Neural progenitor cell (in vitro differentiated cells): ENCODE measurements at places on chromosomes 6 and 20.

GRCh38 chr6:148164645-148165044 lies 178.0 kb upstream of the SASH1 start:
- no peak for DNase-seq

DNA sequence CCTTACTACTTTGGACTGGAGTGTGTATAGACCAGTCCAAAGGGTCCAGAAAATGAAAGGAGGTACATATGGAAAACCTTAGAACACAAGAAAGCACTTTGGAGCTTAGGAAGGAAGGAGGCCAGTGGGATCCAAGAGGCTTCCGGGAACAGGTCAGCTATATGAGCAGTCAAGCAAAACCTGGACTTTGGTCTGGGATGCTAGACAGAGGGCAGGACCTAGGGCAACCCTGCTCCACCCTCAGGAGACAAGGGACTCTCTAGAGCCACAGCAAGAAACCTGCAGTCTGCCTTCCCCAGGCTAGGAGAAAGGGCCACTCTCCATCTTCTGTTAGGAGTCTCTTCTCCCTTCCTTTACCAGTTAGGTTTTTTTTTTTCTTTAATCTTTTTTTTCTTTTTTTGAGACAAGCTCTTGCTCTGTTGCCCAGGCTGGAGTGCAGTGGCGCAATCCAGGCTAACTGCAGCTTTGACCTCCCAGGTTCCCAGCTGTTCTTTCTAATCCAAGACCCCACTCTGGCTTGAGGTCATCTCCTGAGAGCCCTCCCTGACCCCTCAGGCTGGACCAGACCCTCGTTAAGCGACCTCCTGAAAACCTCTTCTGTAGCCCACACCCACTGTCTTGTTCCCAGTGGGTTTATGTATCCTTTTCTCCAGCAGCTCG lies 4.6 kb downstream of the KCNK5 start:
- no peak for DNase-seq

DNA sequence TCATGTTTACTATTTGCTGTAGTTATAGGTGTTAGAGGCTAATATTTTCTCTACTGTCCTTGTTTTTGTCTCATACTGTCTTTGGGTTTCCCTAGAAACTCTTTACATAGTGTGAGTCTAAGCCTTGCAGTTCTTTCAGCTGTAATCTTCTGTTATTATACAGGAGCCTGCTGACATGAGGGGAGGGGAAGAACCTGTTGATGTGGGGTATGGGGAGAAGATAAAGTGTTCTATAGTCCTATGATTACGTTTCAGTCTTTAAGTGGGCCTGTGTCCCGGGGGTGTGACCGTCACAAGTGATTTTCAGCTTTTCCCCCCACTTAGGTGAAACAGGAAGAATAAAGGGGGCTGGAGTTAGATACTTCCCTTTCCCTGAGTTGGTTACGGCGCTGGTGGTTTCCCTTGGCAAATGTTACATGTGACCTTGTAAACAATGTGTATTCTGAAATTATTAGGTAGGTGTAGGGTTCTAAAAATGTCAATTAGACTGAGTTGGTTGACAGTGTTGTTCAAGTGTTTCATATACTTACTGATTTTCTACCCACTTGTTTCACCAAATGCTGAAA lies 41.3 kb downstream of the REV3L start:
- no peak for DNase-seq

DNA sequence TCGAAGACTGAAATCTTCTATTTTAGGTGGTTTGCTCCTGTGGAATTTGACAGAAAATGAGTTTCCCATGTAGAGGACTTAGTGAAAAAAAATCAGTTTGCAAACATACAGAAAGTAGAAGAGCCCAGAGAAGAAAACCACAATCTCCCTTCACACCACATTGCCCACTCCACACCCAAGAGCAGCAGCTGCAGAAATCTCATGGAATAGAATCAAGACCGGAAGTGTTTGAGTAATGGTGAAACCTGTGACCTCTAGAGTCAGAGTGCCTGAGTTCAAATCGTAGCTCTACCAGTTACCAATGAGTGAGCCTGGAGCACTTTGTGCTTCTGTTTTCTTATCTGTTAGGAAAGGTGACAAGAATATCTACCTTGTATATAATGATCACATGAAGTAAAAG lies 4.6 kb downstream of the SIRPG start:
- no peak for DNase-seq

- no peak for DNase-seq
These were observed 470 bp downstream of the AGER start for GRCh38 chr6:32183483-32184083.

DNA sequence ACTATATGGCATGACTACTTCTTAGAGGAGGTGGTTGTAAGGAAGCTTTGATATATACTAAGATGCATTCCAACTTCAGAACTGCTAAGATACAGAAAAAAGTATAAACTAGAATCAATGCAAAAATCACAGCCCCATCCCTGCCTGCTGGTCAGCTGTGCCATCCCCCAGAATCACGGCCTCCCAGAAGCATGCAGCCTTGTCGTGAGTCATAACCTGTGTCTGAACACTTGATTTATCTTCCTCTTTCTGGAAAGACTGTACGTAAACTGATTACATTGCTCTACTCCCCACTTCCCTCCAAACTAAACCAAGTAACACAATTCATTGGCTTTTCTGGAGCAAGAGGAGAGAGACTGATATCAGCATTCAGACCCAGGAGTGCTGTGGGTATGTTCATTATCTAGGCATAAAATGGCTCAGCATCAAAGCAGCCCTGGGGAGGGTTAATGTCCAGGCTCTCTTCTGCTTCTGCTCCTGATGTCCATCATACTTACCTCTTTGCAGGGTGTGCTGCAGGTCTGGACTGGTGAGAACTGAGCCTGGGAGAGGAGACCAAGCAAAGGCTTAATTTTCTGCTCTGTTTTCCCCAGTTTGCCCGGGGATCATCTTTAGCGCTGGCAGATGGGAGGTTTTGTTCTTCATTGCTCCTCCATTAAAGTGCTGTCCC lies 18.4 kb downstream of the SCP2D1 start:
- DNase-seq = no peak

GRCh38 chr6:109512271-109512817 lies 29.3 kb upstream of the ZBTB24 start:
- no peak for DNase-seq

- DNase-seq = no peak
These were observed 916 bp upstream of the PPP1R11 start for GRCh38 chr6:30066082-30066481.

DNA sequence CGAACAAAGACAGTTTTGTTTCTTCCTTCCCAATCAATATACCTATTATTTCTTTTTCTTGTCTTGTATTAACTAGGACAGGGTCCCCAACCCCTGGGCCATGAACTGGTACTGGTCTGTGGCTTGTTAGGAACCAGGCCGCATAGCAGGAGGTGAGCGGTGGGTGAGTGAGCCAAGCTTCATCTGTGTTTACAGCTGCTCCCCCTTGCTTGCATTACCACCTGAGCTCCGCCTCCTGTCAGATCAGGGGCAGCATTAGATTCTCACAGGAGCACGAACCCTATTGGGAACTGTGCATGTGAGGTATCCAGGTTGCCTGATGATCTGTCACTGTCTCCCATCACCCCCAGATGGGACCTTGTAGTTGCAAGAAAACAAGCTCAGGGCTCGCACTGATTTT lies 151.9 kb downstream of the CDKAL1 start:
- DNase-seq = peak; percentile 28

DNA sequence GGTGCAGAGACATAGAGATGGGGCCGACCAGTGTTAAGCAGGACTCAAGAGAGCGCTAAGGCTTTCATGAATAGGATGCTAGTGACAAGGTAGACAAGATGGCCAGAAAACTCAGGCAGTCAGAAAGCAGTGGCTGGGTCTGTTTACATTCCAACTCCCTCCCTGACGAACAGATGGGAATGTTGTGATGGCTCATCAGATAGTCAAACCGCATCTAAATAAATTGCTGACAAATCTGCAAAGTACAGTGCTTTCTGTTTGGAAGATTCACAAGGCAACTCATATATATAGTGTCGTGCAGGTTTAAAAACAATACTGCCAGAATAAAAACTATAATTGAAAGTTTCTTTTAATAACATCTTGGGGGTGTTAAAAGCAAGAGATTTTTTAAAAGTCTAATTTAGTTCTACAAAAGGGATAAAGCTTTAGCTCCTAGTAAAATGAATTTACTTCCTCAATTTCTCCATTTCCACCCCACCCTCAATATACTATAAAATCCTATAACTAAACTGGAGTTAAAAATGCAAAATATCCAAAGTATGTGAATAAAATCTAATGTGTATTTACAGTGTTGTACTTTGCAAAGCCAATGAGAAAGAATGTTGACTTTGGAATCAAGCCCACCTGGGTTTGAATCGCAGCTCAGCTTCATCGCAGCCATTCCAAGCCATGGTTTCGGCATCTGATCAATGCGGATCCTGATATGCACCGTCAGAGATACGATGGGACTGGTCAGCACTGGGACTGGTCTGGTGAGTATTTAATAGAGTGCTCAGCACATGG lies 247.3 kb upstream of the PDE10A start:
- DNase-seq = no peak

GRCh38 chr6:106557837-106558236 lies 71.5 kb downstream of the RTN4IP1 start:
- no peak for DNase-seq

GRCh38 chr6:6984585-6985366 lies 123.0 kb upstream of the RREB1 start:
- no peak for DNase-seq

DNA sequence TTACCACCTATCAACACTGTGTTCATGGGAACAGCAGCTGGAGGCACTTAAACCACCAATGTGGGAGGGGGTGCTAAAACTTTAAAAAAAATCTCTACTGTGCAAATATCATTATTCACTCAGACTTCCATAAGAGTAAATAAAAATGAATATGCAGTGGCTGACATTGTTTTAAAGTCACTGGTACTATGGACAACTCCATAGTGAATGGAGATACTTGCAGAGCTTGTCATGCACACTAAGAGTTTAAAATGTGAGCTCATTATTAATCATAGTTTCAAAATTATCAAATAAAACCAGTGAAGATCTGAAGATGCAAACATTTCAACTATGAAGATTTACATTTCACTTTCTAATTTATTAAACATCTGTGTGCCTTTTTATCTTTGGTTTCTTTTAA lies 54.4 kb downstream of the RFX6 start:
- DNase-seq = no peak

GRCh38 chr6:143955971-143956370 lies 52.1 kb downstream of the PLAGL1 start:
- no peak for DNase-seq

- DNase-seq = no peak
These were observed 55.5 kb downstream of the CD2AP start for GRCh38 chr6:47532981-47533585.

DNA sequence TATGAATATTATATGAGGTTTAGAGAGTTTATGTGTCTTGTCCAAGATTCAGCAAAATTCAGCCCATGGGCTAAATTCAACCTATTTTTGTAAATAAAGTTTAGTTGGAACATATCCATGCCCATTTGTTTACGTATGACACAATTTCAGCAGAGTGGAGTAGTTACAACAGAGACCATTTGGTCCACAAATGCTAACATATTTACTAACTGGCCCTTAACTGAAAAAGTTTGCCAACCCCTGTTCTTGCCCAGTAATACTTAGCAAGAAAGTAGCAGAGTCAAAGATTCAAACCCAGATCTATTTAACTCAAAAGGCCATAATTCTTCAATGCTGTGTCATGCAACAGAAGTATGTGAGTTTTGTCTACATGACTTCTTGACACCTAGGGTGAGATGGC lies 561.0 kb downstream of the PTPRT start:
- DNase-seq = no peak

- no peak for DNase-seq
These were observed 354.5 kb upstream of the SYNCRIP start for GRCh38 chr6:85997206-85997605.

DNA sequence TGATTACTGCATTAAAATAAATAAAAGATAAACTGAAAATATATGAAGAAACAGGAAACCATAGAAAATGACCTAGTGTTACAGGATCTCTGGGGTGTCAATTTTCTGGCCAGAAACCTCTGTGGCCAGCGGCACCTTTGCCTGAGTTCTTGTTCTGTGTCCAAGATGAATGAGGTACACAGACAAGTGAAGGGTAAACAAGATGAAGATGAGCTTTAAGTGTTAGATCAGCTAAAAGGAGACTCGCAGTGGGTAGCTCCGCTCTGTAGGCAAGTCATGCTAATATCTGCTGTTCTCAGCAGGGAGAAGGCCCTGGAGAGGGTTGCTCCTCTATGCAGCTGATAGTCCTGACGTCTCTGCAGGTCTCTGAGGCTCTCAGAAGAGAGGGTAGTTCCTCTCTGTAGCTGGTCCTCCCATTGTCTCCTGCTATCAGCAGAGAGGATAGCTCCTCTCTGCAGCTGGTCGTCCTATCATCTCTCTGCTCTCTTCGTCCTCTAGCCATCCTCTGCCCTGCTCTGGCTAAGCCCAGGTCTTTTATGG lies 35.9 kb upstream of the TBC1D22B start:
- DNase-seq = no peak

DNA sequence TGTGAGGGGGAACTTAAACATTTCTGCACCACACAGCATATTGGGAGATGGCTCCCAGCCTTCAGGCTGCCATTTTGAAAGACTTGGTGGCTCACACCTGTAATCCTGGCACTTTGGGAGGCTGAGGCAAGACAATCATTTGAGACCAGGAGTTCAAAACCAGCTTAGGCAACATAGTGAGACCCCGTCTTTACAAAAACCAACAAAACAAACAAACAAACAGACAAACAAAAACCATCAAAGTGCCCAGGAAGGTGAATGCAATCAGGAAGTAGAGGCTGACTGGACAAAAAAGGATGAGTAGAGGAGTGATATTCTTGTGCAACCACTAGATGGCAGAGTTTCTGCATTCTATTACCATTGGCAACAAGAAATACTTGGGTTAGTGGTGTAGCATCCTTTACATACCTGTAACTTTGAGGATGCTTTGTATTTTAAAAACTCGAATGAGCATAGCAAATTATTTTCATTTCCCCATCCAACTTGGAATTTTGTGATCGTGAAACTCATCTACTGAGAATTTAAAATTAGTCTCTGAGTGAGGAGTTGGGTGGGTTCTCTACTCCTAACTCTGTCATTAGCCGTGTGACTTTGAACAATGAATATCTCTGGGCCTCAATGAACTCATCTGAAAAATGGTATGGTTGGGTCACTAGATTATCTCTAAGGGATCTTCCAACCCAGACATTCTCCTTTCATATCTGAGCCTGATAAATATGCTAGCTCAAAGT lies 84.4 kb downstream of the CRYBG1 start:
- DNase-seq = peak; percentile 76

DNA sequence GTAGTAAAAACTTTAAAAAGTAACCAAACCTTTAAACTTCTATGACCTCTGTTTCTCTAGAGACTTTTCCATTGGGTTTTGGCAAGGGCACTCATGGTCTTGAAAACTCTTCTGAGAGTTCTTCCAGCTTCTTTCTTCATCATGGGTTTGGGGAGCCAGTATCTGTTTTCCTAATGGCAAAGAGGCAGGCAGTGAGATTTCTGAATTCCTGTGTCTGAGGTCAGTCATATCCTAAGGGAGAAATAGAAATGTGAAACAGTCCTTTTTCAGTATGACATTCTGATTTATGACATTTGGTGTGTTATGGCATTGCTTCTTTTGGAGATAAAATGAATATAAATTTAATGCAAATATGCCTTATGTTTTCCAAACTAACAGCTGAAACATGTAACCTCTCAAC lies 518.5 kb upstream of the MARCKS start:
- no peak for DNase-seq

GRCh38 chr20:33188421-33188820 lies 20.5 kb downstream of the BPIFA2 start:
- DNase-seq = no peak
